Stimulated activated CD8-positive, alpha-beta memory T cell treated with anti-CD3 and anti-CD28 coated beads, Interleukin-15, amount 100 ng/mL, for 48 hours (primary cell): ENCODE measurements at places on chromosomes 4 and X.

GRCh38 chr4:182478475-182478874, 235.3 kb downstream of the TENM3 start:
- no peak for DNase-seq

DNA sequence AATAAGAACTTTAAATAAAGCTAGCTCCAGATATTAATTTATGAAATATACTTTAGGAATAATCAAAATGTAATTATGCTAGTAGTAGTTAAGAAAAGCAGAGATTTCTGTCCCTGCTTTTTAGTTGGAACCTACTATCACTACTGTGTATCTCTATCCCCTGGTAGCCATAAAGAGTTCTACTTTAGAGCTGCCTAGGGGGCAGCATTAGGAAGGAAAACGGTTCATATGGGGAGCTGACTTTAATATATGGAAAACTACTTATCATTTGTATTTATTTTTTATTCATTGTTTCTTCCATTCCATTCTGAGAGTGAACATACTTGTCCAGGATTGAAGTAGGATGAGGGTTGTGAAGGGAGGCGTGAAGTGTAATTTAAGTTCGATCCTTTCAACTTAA, 40.9 kb downstream of the CPEB2 start:
- DNase-seq = no peak

DNA sequence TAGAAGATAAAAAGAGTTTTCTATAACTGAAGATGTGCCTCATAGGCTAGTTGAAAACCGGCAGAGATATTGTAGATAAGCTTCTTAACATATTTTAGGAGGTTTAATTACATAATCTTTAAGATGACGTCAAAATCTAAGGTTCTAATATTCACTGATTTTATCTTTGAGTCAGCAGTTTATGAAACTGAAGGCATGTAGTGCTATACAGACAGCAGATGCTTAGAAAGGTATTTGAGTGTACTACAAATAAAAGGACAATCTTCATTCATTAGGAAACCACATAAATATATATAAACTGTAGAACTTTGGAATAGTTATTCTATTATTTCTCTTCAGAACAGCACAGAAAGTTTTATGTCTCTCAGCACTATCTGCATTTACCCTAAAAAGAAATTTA, 504.8 kb downstream of the IL15 start:
- DNase-seq = no peak

DNA sequence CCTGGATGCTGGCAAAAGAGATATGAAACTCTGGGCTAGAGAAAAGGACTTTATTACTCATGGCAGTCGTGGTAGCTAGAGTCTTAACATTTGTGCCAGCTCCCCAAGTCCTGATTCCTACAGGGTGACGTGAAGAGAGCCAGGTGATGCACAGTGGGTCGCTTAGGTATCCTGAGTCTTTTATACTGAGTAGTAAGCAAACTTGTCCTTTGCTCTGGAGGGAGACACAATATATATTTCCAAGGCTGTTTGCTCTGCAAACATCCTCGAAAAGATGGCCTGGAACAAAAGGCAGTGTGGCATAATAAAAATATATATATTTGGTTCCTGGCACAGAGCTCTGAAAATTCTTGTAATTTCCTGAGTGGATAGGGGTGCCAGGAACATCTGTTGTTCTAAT, 23.0 kb downstream of the ZNF81 start:
- no peak for DNase-seq

GRCh38 chr4:821631-822030, 4.3 kb downstream of the CPLX1 start:
- DNase-seq = no peak

DNA sequence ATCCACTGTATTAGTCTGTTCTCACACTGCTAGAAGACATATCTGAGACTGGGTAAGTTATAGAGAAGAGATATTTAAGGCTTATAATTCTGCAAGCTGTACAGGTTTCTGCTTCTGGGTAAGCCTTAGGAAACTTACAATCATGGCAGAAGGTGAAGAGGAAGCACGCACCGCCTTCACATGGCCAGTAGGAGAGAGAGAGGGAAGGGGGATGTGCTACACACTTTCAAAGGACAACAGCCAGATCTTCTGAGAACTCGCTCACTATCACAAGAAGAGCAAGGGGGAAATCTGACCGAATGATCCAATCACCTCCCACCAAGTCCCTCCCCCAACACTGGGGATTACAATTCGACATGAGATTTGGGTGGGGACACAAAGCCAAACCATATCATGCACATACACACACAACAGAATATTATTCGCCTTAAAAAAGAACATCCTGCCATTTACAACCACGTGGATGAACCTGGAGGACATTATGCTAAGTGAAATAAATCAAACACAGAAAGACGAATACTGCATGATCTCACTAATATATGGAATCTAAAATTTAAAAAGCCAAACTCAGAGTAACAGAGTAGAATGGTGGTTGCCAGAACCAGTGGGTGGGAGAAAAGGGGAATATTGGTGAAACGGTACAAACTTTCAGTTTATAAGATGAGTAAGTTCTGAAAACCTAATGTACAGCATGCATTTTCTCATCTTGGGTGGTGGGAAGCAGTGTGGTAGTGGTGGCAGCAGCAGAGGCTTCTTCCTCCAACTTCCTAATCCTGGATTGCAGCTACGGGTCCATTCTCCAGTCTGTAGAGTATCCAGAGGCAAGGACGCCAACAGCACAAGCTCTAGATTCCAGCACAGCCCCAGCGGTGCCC, 12.8 kb downstream of the FRYL start:
- no peak for DNase-seq

- DNase-seq = no peak
Measured at GRCh38 chrX:281166-281999, at the start of gene PLCXD1. Gene PLCXD1 (plus strand): TSS chrX:281381. CDS start chrX:284188, 2,807 bp downstream.

GRCh38 chr4:1080961-1081688, 32.2 kb downstream of the RNF212 start:
- no peak for DNase-seq

- no peak for DNase-seq
Measured at GRCh38 chrX:3592184-3592583, 121.3 kb downstream of the PRKX start.

DNA sequence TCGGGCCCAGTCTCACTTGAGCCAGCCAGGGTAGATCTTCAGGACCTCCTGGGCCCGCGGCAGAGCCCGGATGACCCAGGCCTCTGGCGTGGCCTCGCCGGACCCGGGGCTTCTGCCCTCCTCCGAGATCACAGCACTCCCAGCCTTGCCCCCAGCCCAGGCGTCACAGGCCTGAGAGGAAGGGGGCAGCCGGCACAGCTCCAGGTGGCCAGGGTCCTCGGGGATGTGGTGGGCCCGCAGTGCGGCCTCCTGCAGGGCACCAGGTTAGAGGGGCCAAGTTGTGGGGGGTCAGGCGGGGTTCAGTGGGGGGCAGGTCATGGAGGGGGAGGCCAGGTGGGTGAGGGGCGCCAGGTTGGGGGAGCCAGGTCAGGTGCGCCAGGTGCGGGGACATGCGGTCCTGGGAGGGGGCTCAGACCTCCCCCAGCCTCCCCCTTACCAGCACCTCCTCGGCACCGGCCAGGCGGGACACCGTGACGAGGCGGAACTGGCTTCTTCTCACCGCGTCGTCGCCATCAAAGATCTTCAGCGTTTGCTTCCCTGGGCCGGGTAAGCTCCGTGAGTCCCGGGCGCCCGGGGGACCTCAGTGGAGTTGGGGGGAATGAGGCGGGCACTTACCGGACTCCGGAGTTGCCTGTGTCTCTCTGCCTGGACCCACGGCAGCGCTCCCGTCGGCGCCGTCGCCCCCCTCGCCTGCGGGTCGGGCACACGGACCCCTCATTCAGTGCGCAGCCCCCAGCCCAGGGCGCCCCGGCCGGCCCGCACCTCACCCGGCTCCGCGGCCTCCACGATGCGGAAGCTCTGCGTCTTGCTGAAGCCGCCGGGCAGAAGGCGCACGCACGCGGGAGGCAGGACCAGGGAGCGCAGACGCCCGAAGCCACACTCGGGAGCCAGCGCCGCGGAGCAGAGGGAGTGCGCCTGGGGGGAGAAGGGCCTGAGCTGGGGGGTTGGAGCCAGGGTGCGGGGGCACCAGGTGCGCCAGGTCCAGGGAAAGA, 6.0 kb downstream of the DGKQ start:
- DNase-seq = no peak

- DNase-seq = no peak
Measured at GRCh38 chr4:136793848-136794247, 738.4 kb downstream of the PCDH18 start.

GRCh38 chr4:38759113-38759789, 23.5 kb downstream of the TLR10 start:
- DNase-seq = peak; percentile 12

DNA sequence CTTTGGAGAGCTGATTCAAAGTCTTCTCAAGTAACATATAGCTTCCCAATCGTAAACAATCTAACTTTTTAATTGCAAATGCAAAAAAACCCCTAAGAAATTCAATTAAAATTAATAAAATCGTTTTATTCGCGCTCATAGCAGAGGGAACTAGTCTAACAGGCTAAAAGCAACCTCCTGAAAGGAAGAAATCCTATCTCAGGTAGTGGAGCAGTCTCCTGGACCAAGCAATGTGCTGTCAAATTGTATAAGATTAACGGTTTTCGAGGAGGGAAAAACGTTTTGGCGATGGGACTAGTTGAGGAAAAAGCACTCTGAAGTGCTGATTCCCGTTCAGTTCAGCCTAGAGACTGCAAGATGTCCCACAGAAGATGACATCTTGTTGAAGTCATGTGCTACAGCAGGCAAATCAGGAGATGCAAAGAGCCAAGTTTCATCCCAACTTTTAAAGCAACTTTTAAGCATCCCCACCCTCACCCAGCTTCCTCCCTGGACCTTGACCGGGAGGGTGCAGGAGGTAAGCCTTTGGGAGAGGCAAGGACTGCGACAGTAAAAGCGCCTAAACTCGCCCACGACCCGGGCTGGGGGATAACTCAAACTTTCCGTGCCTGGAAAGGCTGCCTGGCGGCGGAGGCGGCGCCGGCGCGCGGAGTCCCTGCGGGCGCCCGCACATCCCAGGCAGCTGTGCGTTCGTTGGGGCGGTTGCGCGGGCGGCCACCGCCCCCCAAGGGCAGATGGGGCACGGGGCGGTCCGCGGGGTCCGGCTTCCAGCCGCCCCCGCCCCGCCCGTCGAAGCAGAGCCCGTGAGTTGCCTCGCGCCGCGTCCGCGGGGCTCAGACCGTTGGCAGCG, 784 bp downstream of the MAP7D3 start:
- no peak for DNase-seq
